Activated CD4-positive, alpha-beta T cell treated with anti-CD3 and anti-CD28 coated beads for 1 hour (primary cell): ENCODE measurements at places on chromosomes 5 and 9.
A peak's percentile ranks its signal among the peaks of the same experiment; 100 is the strongest.

DNA sequence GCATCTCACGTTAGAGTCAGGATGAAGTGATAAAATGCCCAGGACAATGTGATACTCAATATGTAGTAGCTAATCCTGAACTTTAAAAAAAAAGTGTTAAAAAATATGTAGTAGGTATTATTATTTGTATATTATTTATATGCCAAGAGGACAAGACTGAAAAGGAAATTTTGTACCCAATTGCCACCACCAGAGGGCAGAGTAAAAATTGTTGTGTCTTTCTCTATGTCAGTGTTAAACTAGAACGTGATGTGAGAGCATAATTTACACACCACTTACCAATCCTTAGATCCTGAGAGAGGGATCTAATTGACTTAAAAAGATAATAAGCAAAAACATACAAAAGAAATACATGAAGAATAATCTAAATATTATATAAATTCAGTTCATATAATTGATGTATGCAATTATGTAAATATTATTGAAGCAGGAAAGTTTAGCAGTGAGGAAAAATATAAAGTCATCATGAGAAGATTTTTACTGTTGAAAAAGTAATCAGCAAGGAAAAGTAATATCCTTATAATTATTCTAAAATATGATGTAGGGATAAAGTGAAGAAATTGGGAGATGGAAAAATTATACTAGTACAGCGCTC lies 288.9 kb downstream of the RAB3C start:
- DNase-seq = no peak

DNA sequence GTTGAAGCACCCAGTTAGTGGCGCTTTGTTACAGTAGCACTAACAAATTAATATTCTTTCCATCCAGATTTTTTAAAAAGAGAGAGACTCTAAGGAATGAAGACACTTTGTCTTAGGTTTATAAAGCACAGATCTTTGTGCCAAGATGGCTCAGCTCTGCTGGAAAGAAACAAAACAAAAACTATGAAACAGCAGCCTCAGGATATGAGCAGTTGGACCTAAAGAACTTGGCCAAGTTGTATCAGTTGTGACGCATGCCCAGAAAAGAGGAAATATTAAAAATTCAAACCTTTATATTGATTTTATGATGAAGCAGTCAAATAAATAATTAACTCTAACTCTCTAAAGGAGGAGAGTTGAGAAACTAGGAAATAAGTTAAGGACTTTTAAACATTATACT lies 427.2 kb downstream of the SPOCK1 start:
- no peak for DNase-seq

DNA sequence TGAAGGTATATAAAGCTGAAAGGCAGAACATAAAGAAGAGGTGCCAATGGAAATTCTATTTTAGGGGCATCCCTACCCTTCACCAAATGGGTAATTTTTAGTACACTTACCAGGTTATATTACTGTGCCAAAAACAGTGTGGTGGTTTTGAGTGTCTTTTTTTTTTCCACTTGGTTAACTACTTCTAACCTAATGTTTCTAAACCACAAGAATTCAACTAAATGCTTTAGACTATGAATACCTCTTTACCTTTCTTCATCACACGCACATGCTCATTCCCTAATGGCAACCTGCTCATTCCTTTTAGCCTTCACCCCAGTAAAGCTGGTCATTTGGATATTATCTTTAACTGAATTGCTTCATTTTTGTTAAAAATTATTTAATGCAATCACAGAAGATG lies 215.6 kb downstream of the PIK3R1 start:
- no peak for DNase-seq

DNA sequence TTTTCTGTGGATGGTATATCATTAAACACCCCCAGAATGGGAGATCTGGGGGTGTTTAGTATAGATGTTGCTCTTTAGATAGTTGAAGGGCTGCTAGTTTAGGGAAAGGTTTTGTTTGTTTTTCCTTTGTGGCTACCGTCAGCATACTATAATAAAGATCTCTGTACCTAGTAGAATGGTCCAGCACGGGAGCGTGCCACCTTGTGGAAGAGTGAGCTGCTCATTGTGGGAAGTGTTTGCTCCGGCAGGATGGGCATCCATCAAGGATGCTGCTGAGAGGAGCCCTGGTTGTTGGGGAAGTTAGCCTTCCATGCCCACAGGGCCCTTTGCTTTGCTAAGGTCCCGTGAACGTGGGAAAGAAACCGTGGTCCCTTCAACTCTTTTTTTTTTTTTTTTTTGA lies 113.1 kb downstream of the LIFR start:
- DNase-seq = no peak

DNA sequence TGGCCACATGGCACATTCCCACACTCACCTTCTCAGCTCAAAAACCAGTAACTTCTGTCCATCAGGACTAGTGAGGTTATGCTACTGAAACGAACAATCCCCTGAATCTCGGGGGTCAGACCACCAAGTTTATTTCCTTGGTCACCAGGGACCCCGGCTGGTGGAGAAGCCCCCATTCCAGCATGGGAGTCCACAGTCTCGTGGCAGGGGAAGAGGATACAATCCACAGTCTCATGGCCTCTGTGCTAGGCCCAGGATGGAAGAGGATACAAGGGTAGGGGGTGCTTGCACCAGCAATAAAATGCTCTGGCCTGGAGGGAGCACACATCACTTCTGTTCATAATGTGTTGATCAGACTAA lies 7.4 kb upstream of the CARD19 start:
- DNase-seq = no peak

GRCh38 chr9:89225991-89226471 lies 47.4 kb upstream of the SHC3 start:
- no peak for DNase-seq

DNA sequence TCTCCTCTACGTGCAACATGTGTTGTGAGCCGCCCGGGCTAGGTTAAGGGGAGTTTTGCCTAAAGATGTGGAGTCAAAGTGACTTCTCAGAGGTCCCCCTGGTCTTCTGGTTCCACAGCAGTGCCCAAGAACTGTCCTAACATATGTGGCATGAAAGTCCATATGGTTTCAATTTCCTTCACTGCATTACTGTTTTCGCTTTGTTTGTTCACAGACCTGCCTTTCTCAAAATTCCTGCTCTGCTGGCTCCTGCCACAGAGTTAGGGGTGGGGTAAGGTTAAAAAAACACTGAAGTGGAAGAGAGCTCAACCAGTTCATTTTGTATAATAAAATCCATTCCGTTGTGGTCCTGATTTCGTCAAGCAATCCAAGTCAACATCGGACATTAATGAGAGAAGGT lies 289.4 kb downstream of the DMAC1 start:
- DNase-seq = no peak

DNA sequence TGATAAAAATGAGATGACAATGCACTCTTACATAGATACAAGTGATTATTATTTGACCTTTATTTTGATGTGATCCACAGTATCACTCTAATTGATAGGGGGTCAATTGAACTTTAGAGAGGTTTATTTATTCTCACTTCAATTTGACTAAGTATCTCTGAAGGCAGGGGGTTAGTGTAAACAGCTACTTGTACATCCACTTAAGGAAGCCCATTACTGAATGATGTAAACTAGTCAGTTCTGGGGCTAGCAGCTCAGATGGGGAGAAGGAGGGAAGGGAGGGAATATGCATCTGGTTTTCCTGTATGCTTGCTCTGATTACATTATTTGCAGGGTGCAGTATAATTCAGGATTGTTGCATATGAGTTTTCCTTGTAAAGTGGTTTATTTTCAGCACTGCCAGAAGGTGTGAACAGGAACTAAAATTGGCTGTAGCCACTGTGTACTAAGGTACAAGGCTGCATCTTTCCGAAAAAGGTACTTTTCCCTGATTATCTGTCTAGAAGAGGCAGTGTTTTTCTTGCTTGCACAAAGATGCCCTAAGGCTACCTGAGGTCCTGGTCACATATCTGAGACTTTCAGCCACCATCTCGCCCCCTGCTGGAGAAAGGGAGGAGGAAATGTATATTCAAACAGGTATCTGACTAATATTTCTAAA lies 51.2 kb downstream of the MRPS27 start:
- DNase-seq = no peak

- DNase-seq = no peak
Observed at GRCh38 chr5:67475489-67475888, 278.9 kb upstream of the CD180 start.

DNA sequence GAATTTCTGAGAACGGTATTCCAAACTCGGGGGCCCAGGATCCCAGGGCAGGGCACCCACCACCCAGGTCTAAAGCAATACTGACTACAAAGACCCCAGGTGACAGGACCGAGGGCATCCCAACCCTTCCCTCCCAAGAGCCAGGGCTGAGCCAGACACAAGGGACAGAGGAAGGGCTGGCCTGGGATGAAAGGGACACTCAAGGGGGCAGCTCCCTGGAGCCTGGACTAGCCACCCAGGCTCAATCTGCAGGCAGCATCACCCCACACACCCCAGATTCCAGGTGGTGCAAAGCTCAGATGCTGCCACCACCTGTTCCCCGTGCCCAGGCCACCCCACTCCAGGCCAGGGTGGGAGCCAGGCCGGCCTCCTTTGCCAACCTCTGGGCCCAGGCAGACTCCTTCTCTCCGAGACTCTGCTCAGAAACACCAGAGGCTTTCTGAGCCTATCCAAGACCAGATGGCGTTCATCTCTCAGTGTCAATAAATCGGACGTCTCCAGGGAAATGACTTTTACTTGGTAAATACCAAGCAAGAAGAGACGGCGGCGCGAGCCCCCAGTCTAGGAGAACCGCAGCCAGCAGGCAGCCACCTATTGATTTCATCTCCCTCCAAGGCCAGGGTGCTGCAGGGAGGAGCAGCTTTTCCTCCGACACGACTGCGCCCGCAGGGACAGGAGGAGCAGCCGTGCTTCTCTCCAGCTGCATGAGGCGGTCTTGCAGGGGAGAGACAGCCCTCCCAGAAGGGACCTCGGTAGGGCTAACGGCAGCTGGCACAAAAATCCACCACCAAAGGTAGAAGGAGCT lies 94.1 kb upstream of the ADAMTS2 start:
- DNase-seq = no peak

GRCh38 chr5:103280967-103281366 lies 22.4 kb downstream of the MACIR start:
- no peak for DNase-seq

GRCh38 chr9:129320575-129321285 lies 142.7 kb upstream of the IER5L start:
- DNase-seq = peak; percentile 32

DNA sequence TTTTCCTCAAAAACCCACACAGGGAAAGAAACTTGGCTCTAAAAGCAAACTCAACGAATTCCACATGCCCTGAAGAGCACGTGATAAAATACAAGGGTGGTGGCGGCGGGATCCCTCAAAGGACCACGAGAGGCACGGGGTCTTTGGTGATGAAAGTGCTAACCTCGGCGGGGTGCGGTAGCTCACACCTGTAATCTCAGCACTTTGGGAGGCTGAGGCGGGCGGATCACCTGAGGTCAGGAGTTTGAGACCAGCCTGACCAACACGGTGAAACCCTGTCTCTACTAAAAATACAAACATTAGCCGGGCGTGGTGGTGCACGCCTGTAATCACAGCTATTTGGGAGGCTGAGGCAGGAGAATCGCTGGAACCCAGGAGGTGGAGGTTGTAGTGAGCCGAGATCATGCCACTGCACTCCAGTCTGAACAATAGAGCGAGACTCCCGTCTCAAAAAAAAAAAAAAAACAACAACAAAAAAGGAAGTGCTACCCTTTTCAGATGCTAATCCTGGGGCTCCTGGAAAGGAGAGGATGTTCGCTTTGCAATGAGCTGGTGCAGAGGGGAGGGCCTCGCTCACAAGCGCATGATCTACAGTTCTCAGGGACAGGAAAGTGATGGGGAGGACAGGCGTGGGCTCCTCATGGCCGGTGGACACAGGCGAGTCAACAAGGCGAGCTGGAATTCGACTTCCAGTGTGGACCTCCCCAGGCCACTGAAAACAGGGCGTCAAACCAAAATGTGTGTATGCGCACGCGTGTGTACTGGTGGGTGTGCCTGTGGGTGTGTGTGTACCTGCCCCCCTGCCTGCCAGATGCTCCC lies 54.1 kb downstream of the USP20 start:
- DNase-seq = no peak

DNA sequence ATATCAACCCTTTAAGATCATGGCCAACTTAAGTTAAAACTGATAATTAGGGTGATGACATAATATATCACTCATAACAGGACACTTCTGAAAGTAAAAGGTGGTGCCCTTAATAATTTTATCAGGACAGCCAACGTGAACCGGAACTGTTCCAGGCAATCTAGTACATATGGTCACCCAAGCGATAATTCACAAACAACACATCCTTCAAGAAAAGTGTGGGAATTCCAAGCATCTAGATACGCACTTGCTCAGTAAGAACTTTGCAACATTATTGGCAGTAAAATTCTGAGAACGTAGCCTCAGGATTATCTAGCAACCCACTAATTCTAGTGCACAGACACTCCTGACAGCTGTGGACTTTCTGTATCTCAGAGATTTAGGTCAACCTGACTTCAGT lies 85.7 kb downstream of the ALDH7A1 start:
- no peak for DNase-seq

- DNase-seq = no peak
Observed at GRCh38 chr5:143409926-143410325, 6.4 kb upstream of the NR3C1 start.

DNA sequence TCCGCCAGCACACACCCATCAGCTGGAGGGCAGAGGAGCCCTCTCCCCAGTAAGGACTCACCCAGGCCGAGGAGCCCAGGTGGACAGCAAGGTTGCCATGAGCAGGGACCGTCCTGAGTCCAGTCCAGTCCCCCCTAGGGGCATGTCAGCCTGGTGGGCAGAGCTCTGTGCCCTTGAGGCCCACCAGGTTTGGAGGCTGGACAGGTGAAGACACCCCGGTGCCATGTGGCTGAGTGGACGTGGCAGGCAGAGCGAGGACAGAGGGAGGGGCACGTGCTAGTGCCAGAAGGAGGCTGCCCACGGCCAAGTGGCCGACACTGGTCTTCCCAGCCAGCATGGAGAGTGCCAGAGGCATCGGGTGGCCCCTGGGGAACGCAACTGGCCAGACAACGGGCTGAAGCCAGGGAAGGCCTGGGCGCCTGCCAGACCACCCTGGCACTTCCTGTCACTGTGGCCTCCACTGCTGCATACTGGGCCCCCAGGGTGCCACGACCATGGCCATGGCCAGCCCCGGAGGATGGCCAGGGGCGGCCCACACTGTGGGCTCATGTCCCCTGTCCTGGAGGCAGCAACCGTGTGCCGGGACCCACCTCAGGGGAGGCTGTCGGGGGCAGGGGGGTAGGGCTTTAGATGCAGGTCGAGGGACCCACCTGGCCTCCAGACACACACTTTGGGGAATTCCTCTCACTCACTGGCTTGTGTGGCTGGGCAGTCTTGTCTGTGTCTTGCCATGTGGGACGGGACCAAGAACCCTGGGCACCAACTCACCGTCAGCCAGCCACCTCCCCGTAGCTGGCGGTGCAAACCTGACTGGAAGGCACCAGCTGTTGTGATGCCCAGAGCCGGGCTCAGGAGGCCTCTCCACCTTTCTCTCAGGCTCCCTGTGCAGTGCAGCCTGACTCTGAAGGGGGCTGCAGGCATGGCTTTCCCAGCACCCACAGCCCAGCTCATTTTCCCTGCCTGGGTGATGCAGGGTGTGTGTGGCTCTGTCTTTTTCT lies 42.3 kb upstream of the LPCAT1 start:
- no peak for DNase-seq

DNA sequence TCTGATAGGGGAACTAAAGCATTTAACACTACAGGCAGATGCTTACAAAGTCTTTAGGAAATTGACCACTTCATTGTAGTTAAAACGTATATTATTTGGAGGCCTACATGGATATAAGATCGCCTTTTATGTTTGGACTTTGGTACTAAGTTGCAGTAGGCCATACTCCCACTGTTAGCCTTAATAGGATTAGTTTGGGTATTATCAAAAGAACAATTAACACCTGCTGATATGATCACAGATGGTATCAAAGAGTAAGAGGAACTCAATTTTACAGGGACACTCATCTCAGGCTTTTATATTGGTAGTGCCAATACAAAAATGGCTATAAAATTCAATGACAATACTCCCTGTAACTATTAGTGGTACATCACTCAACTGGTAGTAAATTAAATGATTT lies 1183.0 kb downstream of the MAT2B start:
- no peak for DNase-seq
